Common myeloid progenitor, CD34-positive (primary cell): ENCODE measurements at places on chromosomes 3 and 15.

- DNase-seq: no peak
These were observed 46.6 kb downstream of the TYRO3 start for GRCh38 chr15:41605566-41605965.

DNA sequence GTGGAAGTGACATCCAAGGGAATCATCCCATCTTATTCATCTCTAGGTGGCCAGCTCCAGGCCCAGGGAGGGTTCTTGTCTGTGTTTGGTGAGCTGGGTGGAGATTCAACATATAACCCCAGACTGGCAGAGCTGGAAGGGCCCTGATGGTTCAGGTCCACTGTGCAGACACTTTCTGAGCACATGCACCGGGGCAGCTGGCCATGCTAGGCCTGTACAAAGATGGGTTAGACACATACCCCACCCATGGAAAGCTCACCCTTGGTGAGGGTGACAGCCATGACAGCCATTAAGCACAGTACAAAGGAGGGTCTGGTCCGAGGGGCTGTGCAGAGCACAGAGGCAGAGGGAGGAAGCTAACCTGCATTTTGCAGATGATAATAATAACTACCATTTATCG is 100.4 kb downstream of the CORO2B start:
- no peak for DNase-seq

- no peak for DNase-seq
These were observed 446.1 kb upstream of the RARB start for GRCh38 chr3:24981924-24982323.

DNA sequence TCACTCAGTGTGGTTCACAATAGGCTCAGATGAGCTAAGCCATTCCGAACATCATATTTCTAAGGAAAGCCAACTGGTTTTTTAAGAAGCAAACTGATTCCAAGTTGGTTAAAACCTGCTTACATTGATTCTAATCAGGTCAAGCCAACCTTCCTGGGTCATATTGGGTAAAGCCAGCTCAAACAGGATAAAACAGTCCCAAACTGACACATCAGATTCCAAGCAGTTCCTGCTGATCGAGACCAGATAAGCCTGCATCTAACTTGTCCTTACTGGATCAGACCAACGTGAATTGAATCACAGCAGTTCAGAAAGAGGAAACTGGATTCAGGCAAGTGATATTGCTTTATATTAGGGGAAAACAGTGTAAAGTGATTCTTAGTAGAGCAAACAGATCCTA is 18.6 kb upstream of the THSD4 start:
- no peak for DNase-seq

DNA sequence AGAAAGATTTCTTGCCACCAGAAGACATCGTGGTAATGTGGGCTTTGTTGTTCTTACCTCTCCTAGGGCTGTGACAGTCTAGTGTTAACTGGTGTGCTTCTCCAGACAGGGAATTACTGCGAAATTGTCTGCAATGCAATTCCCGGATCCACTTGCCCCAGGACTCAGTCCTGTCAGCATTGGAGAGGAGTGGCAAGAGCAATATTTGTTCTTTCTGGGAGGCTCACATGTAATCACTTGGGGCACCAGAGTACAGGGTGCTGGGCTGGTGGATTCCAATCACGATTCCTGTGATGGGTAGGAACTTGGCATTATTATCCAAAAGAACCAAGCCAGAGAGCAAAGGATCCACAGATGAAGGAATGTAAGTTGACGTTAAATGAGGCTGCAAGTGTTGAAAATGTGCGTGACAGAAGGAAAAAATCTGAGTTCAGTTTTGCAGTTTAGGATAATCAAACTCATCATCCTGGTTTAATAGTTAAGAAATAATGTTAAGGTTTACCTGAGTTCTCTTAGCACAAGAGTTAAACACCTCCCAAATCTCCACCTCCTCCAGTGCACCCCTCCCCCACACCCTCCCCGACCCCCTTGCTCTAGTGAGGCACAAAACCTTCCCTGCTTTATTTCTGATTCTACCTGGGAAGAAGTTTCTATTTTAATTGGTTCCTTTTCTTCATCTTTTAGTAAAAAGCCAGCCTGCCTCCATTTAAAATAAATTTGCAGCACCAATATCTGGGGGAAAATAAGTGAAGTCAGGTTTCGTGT is 79.2 kb downstream of the GMPS start:
- no peak for DNase-seq

DNA sequence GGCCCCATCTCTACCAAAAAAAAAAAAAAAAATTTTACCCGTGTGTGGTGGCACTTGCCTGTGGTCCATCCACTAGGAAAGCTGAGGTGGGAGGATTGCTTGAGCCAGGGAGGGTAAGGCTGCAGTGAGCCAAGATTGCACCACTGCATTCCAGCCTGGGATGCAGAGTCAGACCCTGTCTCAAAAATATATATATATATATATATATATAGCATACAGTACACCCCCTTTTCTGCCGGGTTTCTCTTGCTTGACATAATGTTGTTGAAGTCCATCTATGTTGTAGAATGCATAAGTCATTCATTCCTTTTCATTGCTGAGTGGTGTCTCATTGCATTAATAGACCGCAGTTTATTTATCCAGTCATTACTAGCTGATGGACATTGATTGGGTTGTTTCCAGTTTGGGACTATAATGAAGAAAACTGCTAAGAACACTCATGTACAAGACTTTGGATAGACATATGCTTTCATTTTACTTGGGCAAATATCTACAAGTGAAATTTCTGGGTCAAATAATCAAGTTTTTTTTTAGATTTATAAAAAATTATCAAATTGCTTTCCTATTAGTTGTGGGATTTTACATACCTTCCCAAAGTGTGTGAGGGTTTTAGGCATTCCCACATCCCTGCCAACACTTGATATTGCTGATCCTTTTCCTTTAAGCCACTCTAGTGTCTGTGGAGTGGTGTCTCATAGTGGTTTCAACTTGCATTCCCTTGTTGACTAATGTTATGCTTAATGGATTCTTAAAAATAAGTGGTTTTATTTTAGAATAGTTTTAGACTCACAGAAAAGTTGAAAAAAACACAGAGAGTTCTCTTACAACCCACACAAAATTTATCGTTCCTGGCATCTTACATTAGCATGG is 2.1 kb upstream of the PRR20G start:
- DNase-seq: peak; percentile 53

DNA sequence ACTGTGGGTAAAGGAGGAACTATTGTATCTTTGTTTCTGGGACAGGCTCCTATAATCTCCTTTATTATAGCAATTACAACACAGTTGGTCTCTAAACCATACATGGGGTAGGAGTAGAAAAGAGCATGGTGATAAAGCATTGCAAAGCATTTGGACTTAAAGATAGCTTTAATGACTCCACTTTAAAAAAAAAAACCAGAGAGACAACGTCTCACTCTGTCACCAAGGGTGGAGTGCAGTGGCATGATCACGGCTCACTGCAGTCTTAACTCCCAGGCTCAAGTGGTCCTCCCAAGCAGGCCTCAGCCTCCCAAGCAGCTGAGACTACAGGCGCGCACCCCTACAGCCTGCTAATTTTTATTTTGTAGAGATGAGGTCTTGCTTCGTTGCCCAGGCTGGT is 68.2 kb downstream of the DENND4A start:
- DNase-seq: no peak

DNA sequence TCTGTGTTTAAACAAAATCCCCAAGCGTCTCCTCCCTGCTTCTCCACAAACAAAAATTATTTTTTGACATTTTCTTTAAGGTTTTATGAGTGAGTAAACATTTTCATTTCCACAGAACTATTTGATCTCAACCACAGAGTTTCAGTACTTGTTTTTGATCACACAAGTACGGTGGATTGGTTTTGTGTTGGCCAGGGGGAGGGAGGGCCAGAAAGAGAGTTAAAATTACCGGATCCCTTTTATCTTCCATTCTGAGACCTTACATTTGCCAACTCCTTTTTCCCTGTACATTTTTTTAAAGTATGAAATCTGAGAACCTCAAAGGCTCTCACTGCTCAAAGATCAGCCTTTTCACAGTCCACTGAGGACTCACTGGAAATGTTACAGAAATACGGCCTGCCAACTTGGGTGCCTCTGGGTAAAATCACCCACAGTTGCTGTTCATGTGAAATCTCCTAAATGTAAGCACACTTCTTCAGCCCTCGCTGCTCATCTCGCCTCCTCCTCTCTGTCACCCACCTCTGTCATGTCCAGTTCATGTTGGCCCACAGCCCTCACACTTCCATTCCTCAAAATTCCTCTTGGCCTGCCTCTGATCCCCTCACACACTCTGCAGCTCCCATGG is 1.7 kb downstream of the HOMER2 start:
- DNase-seq: no peak

GRCh38 chr3:182487143-182487542 is 306.2 kb upstream of the ATP11B start:
- DNase-seq: no peak

- DNase-seq: no peak
These were observed 1602.1 kb downstream of the SI start for GRCh38 chr3:163476179-163476578.

DNA sequence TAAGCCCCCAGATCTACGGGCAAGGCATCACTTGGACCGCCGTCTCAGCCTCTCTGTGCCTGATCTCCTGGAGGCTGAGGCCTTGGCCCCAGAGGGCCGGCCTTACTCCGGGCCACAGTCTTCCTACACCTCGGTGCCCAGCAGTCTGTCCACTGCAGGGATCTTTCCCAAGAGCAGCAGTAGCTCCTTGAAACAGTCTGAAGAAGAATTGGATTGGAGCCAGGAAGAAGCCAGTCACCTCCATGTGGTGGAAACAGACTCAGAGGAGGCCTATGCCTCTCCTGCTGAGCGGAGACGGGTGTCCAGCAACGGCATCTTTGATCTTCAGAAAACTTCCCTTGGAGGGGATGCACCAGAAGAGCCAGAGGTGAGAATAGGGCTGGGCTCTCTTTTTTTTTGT is 67.0 kb downstream of the MCTP2 start:
- DNase-seq: no peak

- no peak for DNase-seq
These were observed 22.2 kb downstream of the MESD start for GRCh38 chr15:80967451-80967850.

GRCh38 chr3:60081381-60082095 is 1031.7 kb upstream of the CFAP20DC start:
- peak; percentile 83 for DNase-seq

DNA sequence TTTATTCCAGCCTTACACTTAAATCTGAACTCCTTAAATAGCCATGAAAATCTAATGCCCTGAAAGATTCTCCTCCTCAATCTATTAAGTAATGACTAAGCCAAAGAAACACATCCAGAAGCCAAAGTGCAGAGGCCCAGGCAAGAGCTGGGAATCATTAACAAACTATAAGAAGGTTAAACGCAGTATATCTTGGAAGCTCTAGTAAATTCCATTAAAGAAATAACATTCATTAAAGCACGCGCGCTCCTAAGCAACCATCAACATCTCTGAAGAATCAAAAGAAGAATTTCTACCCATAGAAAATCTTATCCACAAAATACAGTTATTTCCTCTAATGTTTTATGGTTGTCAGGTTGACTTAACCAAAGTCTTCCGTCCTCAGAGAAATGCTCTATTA is 29.5 kb downstream of the MB21D2 start:
- DNase-seq: no peak

- DNase-seq: peak; percentile 63
These were observed 195.1 kb downstream of the DTWD1 start for GRCh38 chr15:49815950-49816349.

DNA sequence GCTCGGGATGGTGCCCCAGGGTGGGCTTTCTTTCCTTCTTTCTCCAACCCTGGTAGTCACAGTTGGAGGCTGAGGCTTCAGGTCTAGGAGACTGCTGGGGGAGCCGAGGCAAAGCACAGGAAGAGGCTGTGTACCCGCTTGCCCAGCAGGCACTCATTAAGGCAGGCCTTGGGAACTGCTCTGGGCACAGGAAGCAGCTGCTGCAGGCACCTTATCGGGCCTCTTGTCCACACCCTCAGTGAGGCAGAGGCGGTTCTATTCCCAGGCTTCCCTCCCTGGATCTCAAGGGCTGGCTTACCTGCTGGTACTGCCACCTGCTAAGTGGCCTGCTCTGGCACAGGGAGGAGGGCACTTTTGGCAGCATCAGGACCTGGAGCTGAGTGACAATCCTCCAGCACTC is 15.8 kb upstream of the GRM2 start:
- no peak for DNase-seq

- DNase-seq: no peak
These were observed 59.1 kb upstream of the COL8A1 start for GRCh38 chr3:99579246-99579645.

- no peak for DNase-seq
These were observed 148.5 kb downstream of the OTOL1 start for GRCh38 chr3:161644891-161645635.

- DNase-seq: no peak
These were observed 127.4 kb upstream of the MLF1 start for GRCh38 chr3:158443632-158444031.

DNA sequence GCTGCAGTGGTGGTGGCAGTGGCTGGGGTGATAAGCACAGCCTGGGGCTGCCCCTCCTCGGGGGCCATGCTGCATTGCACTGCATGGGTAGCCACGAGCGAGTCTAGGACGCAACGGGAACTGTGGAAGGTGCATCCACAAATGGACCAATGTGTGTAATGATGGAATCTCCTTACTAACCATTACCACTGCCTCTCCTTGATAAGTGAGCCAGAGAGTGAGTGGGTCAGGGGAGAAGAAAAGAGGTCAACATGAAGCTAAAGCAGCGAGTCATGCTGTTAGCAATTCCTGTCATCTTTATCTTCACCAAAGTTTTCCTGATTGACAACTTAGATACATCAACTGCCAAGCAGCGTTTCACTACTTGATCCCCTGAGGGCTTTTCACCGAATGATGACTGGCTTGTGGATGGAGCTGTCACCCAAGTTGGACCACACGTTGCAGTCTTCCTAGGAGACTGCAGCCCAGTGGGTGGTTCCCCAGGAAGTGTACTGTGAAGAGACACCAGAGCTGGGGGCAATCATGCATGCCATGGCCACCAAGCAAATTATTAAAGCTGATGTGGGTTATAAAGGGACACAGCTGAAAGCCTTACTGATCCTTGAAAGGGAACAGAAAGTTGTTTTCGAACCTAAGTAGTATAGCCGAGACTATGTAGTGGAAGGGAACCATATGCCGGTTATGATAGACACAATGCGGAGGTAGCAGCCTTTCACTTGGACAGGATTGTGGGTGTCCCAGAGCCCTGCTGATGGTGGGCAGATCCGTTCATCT is 20.6 kb downstream of the SAMD7 start:
- DNase-seq: no peak

DNA sequence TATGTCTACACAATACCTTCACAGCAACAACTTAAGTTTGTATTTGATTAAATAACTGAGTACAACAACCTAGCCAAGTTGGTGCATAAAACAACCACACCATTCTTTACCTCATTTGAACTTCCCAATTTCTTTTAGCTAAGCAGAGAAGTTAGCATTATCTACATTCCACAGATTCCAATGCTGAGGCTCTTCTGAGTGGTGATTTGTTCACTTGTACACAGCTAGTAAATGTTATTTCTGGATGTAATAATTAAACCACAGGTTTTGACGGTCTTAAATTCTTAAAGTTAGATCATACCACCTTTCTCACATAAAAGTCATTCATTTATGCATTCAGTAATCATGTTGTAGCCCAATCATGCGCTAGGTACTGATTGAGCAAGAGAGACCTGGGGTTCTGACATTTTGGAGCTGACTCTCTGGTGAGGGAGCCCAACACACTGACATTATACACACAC is 102.5 kb downstream of the SST start:
- peak; percentile 14 for DNase-seq
